Activated CD4-positive, CD25-positive, alpha-beta regulatory T cell (primary cell): ENCODE measurements at places on chromosomes 2 and 18.

GRCh38 chr2:165067643-165068486 is 112.5 kb upstream of the SLC38A11 start:
- no peak for DNase-seq

- DNase-seq = no peak
These were observed 125.9 kb downstream of the NFATC1 start for GRCh38 chr18:79521416-79522205.

DNA sequence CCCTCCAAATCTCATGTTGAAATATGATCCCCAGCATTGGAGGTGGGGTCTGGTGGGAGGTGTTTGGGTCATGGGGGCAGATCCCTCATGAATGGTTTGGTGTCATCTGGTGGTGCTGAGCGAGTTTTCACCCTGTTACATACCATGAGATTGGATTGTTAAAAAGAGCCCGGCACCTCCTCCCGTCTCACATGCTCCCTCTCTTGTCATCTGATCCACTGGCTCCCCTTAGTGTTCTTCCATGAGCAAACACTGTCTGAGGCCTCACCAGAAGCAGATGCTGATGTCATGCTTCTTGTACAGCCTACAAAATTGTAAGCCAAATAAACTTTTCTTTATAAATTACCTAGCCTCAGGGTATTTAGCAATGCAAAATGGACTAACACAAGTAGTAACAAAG is 405.0 kb upstream of the SLC39A10 start:
- no peak for DNase-seq

DNA sequence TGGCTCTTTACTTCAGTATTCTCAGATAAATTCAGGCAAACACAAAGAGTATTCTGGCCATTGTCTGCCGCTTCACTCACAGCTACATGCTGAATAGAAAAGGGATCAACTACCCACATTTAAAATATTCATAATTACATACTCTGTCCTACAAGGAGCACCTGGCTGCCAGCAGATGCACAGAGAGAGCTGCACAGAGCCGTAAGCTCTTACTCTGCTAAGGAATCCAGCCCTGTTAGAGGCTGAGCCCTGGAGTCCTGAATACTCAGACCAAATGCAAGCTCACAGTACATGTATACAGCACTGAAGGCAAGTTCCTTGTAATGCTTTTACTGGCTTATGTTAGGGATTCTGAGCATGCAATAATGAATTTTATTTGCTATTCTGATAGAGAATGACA is 80.3 kb downstream of the FTCDNL1 start:
- no peak for DNase-seq

DNA sequence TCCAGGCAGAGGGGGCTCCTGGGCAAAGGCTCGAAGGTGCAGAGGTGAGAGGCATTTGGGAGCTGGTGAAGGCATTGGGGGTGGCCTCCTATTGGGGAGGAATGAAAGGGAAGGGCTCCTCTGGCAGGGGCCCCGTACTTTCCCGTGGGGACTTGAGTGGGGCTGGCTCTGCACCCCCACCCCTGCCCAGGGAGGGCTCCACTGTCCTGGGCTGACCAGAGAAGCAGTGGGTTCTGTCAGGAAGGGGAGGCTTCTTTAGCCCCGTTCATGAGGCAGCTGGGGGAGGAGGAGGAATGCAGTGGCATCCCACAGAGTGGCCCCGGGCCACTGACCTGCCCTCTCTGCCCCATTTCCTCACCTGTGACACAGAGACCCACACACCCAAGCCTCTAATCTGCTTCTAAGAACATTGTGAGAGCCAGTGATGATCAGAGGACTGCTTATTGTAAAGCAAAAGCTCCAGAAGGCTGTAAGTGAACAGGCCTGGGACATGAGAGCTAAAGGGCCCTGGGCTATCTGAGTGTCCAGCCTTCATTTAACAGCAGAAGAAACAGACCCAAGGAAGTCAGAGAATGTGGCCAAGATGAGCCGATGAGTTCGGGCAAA is 38.6 kb upstream of the GPAT2 start:
- no peak for DNase-seq

GRCh38 chr2:26668856-26669750 is 23.4 kb upstream of the KCNK3 start:
- DNase-seq = no peak

- DNase-seq = no peak
These were observed 60.8 kb downstream of the PHLPP1 start for GRCh38 chr18:62776024-62776570.

DNA sequence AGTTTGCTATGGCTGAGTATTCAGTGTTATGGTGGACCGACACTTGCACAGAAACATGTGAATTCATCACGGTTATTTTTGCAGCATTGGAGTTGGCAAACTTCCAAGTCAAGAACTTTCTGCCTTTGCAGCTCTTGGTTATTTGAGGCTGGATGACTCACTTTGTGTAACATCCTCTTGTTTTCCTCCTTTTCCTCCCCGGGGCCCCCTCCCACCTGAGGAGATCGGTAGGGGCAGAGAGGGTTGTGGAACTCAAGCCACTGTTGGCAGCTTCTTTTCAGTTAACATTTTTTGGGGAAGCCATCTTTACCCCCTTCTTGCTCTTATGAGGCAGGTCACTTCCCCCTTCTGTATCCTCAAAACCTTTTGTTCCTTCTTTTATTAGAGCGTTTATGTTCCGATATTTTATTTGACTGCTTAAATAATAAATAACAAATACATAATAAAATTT is 48.6 kb downstream of the DDX1 start:
- no peak for DNase-seq

GRCh38 chr2:229713371-229714079 is 830 bp downstream of the DNER start:
- DNase-seq = no peak

DNA sequence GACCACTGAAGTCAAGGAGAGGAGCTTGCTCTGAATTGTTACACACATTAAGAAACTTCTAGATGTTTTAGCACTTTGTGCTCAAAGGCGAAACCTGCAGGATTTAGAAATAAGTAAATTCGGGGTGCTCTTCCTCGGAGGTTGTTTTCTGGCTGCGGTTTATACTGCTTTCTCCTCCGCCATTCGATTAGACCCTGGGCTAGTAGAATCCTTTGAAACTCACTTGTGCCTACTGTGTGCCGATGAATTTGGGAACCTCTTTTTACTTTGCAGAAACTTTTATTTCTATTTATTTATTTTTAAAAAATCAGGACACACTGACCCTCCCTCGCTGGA is 3.5 kb downstream of the MEIS1 start:
- no peak for DNase-seq

DNA sequence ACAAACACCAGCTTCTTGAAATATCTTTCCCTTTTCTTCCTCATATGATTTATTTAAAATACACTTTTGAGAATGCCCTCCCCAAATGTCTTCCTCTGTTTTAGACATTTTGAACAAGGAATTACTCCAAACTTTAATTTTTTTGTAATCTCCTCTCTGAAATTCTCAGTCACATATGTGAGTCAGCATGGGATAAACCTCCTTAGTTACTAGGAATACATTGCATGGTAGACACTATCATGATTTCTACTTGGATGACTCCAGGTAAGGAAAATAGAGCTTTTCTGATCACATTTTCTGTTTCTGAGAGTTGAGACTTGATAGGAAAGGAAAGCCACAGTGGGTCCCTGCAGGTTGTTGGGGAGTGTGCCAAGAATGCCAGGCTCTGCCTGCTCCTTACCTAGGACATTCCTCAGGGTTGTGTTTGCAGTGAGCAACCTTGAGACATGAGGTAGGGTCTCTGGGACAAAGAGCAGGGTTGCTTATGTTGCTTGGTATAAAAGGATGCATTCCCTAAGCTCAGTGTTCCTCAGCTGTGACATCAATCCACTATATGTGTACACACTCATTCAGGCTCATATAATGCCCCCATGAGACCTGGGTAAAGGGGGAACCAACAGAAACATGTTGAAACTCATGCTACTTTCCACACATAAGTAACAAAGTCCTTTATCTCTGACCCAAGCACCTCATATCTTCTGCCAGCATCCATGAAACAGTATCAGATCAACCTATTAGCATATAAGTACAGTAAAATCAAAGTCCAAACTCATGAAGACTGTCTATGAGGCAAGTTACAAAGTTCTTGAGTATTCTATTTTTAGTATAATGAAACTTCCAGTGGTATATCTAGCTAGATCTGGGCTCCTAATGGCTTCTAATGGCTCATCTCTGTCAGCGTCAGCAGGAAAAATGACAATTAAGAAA is 112.8 kb upstream of the SCN1A start:
- DNase-seq = no peak

- DNase-seq = no peak
These were observed 97.7 kb downstream of the CDC42EP3 start for GRCh38 chr2:37573451-37574388.

- DNase-seq = peak; percentile 42
These were observed 21.6 kb upstream of the SPATA3 start for GRCh38 chr2:230974096-230974913.

DNA sequence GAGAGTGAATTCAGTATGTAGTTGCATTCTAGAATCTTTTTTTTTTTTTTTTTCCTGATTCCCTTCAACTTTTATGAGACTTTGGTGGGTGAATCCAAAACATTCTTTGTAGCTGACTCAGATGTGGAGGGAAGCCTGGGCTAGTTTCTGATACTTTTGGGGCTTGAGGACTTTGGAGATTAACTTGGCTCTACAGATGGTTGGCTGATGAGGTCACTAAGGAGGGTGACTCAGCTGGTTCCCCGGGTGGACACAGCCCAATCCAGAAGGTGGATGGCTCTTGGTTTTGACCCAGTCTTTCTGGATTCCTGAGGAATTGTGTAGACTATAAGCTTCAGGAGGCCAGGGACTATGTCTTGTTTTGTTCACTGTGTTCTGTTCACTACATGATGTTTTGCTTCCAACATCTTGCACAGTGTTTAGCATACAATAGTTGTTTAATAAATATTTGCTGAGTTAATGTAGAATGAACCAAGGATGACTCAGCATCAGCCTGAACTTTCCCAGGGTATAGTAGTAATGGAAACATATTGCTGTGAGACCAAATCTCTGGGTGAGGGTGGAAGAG is 30.5 kb downstream of the LAMA3 start:
- no peak for DNase-seq

DNA sequence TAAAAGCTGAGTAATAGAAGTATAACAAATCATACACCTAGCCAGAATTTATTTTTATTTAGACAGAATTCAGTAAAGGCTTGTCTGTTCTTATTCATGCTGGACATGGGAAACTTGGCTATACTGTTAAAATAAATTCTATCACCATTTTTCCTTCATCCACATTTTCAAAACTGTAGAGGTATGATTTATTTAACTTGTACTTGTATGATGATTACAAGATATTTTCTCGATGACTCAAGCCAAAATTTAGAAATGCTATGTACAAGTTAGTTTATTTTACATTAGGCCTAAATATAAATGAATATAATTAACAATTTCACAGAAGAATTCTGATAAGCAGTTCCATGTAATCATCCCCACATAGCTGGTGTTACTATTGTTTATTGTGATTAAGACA is 194.8 kb upstream of the DOK6 start:
- DNase-seq = no peak

DNA sequence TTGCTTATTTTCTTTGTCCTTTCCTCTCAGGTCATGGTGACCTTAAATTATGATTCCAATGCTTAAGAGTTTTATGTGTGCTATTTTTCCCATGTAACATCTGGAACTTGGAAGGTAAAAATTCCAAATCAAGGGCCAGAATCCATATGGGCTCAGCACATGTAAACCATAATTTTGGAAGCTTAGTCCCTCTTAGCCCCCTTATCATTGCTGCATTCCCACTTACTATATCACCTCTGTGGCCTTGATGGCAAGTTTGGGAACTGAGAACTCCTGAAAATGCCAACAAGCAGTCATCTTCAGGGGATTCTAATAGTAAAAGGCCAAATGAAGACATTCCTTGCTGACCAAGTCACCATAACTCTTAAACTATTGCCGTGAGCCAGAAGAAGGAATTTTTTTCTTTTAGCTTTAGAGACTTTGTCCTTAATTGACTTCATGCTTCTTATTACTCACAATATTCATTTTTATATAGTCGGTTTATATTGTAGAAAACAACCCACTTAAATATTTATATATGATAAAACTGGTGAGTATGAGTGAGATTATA is 251.4 kb downstream of the SLC8A1 start:
- no peak for DNase-seq

DNA sequence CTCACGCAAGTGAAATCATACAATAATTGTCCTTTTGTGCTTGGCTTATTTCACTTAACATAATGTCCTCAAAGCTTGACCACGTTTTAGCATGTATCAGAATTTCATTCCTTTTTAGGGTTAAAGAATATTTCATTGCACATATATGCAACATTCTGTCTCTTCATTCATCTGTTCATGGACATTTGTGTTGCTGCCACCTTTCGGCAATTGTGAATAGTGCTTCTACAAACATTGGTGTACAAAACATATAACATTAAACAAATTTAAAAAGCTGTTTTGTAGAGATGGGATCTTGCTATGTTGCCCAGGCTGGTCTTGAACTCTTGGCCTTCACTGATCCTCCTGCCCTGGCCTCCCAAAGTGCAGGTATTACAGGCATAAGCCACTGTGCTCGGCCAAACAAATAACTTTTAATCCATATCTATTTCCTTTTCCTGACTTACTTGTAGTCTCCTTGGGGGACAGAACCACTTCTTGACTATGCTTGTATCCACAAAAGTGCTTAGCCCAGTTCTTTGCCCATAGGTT is 209.3 kb downstream of the SLC4A3 start:
- DNase-seq = no peak

DNA sequence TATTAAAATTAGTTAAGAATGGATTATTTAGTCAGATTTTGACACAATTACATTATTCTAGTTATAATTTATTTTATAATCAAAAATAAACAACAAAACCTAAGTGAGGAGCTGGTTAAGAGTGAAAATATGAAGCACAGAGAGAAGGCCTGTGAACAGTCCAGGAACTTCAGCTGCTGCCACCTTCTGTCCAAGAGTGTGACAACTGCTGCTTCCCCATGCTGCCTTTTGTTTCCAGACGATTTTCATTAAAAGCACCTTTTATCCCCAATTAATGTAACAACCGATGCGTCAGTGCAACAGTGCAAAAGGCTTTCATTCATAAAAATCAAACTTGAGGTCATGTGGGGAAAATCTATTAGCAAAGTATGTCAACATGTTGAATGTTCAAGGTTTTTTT is 363.6 kb downstream of the CTNNA2 start:
- no peak for DNase-seq

DNA sequence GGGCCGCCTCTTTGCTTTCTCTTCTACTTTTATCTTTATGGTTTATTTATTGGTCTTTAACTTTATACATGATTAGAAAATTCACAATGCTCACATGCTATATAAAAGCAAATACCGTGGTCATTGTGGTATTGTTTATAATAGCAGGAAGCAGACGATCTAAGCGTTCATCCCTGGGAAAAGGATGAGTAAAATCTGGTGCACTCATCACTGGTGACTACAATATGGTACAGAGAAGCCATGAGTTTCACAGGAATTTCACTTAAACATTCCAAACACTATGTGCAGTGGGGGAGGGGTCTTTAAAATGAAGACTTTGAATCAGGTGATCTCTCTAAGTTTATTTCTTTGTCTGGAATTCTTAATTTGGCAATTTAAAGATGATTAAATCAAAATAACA is 97.9 kb downstream of the SCN3A start:
- DNase-seq = no peak

- no peak for DNase-seq
These were observed 174.4 kb downstream of the ICOS start for GRCh38 chr2:204110751-204111516.
